ENCODE measurements at places on chromosomes 1 and 21.

- DNase-seq: no peak
Measured at GRCh38 chr1:5617179-5617520, 375.1 kb downstream of the NPHP4 start.

DNA sequence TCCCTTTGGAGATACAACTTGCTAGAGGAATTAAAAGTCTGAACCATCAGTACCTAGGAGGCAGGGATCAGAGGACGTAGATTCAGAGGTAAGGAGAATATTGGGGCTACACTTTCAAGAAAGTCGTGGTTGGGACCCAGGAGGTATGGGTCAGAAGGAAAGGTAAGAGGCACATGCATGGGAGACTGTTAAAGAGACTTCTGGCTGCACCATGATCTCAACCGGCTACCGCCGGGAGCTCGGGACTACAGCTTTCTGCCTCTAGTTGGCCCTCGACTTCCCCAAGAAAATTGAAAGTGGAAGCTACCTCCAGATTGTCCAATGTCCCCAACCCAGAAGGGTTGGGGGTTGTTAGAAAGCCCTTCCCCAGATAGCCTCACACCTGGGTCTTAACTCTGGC, 355.7 kb upstream of the TMPRSS15 start:
- DNase-seq: no peak

- no peak for DNase-seq
Measured at GRCh38 chr1:96981181-96981580, 259.6 kb downstream of the PTBP2 start.

GRCh38 chr1:228785366-228786330, 50.4 kb downstream of the RHOU start:
- no peak for DNase-seq

DNA sequence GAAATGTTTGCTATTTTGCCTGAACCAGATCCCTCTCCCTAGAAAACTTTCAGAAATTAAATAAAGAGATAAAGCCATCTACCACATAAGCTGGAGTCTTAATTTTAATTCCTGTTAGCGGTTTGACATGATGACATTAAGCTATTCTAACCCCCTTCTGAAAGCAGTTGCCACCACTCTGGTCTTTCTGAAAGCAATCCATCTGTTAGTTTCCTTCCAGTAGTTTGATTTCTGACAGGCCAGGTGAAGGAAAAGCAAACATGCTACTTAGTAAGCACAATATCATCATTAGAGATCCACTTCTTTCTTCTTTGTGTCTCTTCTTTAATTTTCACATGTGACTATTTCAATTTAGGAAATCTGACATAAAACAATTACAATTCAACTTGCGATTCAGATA, 39.9 kb downstream of the RGL1 start:
- no peak for DNase-seq

GRCh38 chr1:25095635-25096200, 136.6 kb downstream of the SYF2 start:
- no peak for DNase-seq
